ENCODE measurements at places on chromosomes 1 and 21. TPM values are rescaled to one million over a fixed set of nuclear protein-coding genes. Genes with fewer than 3 reads are reported as not detected.

RASAL2 gene
- 19.6 TPM for total RNA-seq

LRRC7 gene
- total RNA-seq = 0.11 TPM

ZBTB37 gene
- total RNA-seq = 5.9 TPM

- no peaks in the 10 kb centered on the region for H3K4me1 ChIP-seq
- no peak overlapping the region for H3K4me3 ChIP-seq
- no peak overlapping the region for H3K27ac ChIP-seq
- no peak for DNase-seq
- peaks cover 5% of the 10 kb centered on the region for H3K27me3 ChIP-seq
- H3K36me3 ChIP-seq = no peaks in the 10 kb centered on the region
Measured at GRCh38 chr1:115862403-115862802, 21.5 kb upstream of the NHLH2 start.

DNA sequence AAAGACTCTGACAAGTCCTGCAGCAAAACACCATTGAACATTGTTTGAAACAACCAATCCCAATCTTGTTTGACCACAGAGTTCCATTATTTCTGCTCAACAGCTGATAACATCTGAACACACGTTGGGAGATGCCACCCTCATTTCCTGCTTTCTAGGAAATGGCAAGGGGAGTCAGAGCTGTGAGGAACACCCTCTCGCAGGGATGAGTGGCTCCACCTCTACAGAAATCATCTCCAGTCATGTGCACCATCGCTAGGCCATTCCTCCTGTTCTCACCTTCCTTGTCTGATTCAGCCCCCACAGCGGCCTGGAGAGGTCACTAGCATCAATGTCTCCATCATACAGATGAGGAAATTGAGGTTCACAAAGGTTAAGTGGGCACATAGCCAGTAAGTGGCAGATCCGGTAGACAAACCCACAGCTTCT lies 22.4 kb upstream of the RUNX3 start:
- H3K27ac ChIP-seq = no peak overlapping the region
- no peak overlapping the region for H3K4me3 ChIP-seq
- H3K4me1 ChIP-seq = no peaks in the 10 kb centered on the region

GRCh38 chr1:87684713-87685205 lies 356.1 kb downstream of the LMO4 start:
- DNase-seq = peak; percentile 58
- peak overlapping the region; percentile 21 for H3K27ac ChIP-seq
- peaks cover 23% of the 10 kb centered on the region for H3K4me1 ChIP-seq
- no peaks in the 10 kb centered on the region for H3K27me3 ChIP-seq

GRCh38 chr1:5286244-5286643 lies 631.8 kb downstream of the AJAP1 start:
- no peak overlapping the region for H3K4me3 ChIP-seq
- H3K27ac ChIP-seq = no peak overlapping the region
- no peaks in the 10 kb centered on the region for H3K27me3 ChIP-seq
- no peak for DNase-seq
- no peaks in the 10 kb centered on the region for H3K4me1 ChIP-seq

DNA sequence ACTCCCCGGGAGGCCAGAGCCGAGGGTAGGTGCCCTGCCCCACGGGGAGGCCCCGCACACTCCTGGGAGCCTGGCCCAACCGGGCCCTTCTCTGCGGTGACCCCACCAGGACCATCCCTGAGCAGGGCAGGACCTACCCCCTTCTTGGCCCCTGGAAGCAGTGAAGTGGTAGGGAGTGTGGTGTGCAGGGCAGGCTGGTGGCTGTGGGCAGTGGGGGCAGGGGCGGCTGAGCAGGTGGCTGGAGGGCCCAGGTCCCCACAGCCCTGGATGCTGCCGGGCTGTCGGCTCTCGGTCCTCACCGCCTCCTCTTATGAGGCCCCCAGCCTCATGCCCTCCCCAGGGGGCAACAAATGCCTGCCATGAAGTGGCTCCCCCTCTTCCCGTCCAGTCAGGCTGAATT lies 19.5 kb downstream of the PLCH2 start:
- H3K36me3 ChIP-seq = no peaks in the 10 kb centered on the region
- no peak for DNase-seq
- H3K4me3 ChIP-seq = no peak overlapping the region
- no peaks in the 10 kb centered on the region for H3K27me3 ChIP-seq
- H3K27ac ChIP-seq = no peak overlapping the region
- no peaks in the 10 kb centered on the region for H3K4me1 ChIP-seq

DNA sequence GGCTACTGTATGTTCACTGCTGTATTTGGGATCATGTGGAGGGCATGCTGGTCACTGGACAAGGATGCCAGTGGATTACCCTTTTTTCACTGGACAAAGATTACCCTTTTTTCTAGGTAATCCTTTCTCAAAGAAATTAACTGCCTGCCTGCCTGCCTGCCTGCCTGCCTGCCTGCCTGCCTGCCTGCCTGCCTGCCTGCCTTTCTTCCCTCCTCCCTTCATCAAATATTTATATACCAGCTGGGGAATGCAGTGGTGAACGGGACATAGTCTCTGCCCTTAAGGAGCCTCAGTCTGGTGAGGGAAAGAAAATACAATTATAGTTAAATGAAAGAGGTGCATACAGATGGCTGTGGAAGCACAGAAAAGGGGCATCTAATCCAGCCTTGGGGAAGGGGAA lies 85.0 kb downstream of the PGM1 start:
- no peaks in the 10 kb centered on the region for H3K27me3 ChIP-seq
- DNase-seq = no peak
- H3K4me1 ChIP-seq = no peaks in the 10 kb centered on the region
- no peak overlapping the region for H3K27ac ChIP-seq

All from endothelial cell of umbilical vein (primary cell).